Erythroblast (primary cell): ENCODE measurements at places on chromosomes 7 and 10.
A peak's percentile ranks its signal among the peaks of the same experiment; 100 is the strongest.

DNA sequence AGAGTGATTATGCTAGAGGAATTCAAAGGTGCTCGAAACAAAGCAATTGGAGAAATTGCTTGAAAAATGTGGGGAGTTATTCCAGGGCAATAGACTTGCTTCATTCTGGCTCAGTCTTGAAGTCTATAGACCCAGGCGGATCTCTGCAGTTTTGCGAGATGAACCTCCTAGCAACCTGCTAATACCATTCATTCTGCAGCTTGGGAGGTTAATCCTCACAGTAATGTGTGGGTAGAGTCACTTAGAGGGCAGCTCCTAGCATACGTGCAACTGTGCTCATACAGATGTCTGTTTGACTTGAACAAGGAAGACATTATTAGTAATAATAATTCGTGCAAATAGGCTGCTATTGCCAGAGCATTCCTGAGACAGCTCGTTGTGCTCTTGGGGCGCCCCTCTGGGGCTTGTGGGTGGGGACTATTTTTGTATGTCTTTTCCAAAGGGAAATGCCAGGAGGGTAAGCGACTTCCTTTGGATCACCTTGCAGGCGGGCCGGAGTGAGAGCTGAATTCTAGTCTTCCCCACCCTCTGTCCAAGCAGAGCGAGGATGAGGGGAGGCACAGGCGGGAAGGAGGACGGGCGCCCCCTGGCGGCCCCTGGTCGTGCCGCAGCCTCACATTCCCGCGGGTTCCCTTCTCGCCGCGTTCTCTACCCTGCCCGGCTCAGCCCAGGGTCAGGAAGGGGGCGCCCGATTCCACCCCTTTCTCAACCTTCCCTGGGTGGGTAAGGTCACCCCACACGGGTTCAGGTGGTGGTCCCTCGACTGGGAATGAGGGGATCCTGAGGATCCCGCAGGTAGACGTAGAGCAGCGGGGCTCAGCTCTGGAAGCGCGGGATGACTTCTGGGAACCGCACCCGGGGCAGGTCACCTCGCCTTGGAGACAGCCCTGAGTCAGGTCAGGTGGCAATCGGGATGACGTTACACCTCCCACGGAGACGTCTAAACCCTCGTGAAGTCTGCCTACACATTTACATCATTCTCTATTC lies 241.5 kb downstream of the PHTF2 start:
- peak; percentile 71 for DNase-seq

- DNase-seq, result no peak
Observed at GRCh38 chr7:143015084-143015483, 11.8 kb downstream of the OR9A2 start.

GRCh38 chr7:37193087-37193774 lies 255.4 kb downstream of the ELMO1 start:
- DNase-seq, result no peak

- no peak for DNase-seq
Observed at GRCh38 chr10:36171556-36171952, 529.5 kb upstream of the FZD8 start.

GRCh38 chr7:23955145-23955544 lies 245.1 kb downstream of the STK31 start:
- DNase-seq, result no peak

GRCh38 chr7:20793694-20794394 lies 7.2 kb upstream of the SP8 start:
- DNase-seq, result peak; percentile 24

DNA sequence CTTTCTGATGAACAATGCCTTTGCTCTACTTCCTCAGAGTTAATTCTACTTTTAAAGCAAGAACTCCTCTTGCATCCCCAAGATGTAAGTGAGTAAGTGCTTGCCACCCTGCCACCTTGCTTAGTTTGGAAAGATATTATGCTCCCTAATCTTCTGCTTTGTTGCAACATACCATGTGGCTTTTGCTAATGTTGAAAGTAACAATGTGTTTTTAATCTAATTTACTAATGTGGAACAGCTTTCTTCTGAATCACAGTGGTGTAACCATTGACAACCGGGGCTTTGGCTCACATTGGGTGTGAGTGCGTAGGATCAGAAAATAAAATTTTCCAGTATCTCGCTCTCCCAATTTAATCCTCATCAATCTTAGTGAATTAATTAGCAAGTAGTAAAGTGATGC lies 254.1 kb upstream of the PTER start:
- DNase-seq, result no peak

- no peak for DNase-seq
Observed at GRCh38 chr7:44043902-44044301, 600 bp upstream of the DBNL start.

DNA sequence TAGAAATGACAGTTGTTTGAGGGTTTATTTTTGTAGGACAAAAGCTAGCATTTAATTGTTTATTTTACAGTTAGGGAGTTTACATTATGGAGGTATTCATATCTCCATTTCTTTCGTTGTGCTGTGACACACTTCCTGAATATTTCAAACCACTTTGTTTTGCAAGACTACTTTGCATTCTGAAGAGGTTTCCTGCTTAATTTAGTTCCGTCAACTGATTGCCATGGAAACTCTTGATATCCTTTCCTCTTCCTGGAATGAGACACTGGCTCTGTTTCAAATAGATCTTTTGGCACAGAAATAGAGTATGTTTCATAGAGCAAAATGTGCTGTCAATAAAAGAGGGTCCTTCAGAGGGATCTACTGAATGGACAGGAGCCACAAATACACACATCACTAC lies 159.5 kb upstream of the AGR3 start:
- no peak for DNase-seq

DNA sequence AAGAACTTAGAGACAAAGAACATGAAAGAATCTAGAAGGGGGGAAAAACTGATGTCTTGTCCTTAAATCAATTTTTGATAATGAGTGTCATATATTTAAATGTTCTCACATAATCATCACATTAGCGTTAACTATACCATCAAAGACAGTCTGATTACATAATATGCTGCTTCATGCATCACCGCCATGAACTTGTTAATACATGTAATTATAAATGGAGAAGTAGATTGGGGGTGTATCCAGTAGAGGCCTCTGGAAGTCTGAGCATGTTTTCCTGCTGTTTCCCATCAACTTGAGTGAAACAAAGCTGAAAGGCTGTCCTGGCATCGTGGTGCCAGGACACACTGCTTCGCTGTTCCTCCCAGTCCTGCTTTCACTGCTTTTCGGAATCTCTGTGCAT lies 48.2 kb downstream of the PRLHR start:
- no peak for DNase-seq

DNA sequence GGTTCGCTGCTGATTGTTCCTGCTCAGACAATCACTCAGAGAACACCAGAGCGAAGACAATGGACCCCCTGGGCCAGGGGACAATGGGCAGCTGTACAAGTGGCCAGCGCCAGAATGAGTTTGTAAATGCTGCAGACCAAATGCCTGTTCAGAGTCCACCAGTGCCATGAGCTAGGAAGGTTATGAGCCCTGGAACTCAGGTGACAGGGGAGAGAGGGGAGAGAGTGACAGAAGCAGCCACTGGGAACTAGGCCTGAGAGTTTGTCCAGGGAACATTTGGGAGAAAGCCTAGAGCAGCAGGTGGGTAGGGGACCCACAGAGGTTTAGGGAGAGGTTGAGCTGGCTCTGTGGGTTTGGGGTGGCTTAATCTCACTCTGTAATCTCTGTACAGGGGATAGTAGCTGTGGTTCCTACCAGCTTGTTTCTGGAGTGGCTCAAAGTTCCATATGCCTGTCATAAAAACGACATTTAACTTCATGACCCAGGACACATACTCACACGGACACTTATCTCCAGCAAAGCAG lies 60.4 kb downstream of the C10orf105 start:
- no peak for DNase-seq

- DNase-seq, result no peak
Observed at GRCh38 chr7:137371616-137372015, 28.1 kb upstream of the PTN start.

DNA sequence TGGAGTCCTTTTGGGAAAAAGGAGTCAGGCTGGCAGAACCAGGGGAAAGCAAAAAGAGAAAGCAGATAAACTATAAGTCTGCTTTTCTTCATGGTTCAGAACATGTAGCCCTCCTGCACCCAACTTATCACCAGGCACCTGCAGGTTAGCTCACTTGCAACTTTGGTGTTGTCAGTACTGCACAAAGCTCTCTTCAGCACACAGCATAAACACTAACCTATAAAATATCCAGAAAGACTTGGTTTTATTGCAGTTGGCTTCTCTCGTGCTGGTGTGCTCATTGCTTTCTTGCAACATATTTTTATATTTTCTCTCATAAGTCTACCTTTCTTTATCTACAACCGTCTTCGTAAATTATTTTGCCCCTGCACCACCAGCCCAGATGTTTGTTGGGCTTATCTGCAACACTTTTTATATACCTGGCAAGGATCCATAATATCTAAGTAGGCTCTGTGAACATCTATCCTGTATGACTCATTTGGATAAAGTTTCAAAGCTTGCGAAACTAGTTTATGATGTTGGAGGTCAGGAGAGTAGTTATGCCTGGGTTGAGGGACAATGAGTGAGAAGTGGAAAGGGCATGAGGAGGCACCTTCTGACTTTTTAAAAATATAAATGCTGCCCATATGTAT lies 164.6 kb downstream of the ANKRD30A start:
- DNase-seq, result no peak

DNA sequence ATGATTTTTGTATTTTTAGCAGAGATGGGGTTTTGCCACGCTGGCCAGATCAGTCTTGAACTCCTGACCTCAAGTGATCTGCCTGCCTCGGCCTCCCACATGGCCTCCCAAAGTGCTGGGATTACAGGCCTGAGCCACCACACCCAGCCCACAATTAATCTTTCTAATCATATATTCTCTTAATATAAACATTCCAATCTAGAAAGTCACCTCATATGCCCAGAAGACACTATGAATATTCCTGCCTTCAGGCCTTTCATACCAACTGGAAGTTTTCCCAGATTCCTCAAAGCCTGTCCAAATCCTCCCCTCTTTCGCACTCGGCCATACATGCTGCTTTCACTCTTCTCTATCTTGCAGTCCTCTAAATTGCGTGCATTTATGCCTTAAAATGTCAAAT lies 32.6 kb downstream of the PDZD8 start:
- DNase-seq, result no peak

GRCh38 chr7:81002421-81002820 lies 83.6 kb upstream of the SEMA3C start:
- no peak for DNase-seq

DNA sequence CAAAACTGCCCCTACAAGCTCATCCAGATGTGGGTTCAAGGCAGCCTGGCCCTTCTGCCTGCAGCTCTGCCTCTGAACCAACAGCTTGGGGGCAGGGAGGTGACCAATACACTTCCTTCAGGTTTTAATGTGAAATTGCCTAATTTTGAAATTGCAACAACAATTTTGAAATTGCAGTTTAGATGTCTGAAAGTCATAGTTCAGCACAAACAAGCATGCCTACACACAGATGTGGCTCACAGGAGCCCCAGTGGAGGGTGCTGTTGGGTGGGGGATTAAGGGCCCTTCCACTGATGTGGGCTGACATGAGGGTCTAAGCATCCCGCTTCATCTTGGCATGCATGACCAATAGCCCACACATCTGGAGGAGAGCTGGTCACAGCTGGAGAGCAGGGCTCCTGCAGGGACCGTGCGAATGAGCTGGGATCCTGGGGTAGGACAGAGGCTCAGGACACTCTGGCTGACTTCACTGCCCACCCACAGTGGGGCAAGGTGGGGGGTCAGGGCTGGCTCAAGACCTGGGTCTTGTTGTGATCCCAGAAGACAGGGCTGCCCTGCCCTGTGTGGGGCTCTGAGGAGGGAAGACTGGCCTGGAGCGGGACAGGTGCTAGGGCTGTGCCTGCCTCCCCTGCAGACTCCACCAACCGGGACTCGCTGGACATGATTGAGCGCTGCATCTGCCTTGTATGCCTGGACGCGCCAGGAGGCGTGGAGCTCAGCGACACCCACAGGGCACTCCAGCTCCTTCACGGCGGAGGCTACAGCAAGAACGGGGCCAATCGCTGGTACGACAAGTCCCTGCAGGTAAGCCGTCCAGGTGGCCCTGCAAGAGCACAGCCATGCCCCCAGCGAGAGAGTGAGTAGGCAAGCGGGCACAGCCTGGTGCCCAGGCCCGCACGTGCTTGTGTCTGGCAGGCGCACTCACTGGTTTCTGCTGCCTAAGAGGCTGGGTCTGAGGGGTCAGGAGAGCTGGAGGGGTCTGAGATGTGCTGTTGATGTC lies 32.3 kb downstream of the CHAT start:
- no peak for DNase-seq

- peak; percentile 21 for DNase-seq
Observed at GRCh38 chr10:79072994-79073645, 4.4 kb downstream of the ZMIZ1 start.

DNA sequence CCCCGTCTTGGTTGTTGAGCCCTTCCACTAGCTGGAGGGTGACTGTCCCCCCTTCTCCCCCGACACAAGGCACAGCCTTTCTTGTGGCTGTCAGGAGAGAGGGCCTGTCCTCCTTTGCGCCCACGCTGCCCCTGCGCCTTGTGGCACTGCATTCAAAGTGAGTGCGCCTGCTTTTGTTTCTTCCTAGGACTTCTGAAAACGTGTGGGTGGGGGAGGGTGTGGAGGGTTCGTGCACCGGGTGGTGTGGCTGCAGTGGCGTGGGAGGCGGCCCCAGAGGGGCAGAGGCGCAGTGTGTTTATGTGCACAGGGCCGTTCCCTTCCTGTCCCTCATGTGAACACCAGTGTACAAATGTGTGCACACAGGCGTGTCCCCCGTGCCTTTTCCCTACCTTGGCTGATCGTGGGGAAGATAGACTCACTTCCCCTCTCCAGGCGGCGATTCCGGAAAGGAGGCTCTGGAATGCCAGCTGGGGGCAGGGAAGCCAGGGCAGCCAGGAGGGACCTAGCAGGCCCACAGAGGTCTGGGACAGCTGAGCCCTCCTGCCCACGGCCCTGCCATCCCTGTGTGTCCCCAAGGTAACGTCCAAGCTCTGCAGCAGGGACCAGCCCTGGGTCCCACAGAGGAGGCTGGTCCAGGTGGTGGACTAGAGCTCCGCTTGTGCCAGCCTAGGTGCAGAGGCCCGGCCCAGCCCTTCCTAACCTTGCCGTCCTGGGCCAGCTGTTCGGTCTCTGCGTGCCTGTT lies 88.8 kb downstream of the LHPP start:
- DNase-seq, result no peak

- DNase-seq, result peak; percentile 51
Observed at GRCh38 chr10:34723750-34724149, 91.3 kb downstream of the PARD3 start.

DNA sequence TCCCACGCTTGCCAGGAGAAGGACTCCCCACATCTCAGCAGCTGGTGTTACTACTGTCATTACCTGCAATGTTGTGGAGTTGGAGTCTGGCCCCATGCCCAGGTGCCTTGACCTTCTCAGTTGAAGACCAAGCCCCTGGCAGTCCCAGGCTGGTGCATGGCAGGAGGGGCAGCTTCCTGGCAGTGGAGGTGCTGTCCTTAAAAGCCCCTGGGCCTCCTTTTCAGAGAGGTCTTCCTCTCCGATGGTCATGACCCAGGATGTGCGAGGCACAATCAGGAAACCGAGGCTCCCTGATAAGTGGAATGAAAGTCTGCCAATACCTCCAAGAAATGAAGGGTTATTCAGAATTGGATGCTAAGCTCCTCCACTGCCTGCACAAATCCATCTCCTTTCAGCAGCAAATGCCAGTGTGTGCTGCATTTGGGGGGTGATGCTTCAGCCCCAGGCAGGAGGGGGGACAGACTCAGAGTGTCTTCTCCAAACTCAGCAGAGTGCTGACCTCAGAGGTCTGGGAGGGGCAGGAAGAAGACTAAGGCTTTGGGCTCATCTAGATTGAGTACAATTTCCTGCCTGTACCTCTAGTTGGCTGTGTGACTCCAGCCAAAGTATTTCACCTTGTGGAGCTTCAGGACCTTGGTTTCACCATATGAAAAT lies 97.0 kb upstream of the DDC start:
- DNase-seq, result no peak
